H4 (cell line): ENCODE measurements at places on chromosomes 2 and 18. TPM values are rescaled to one million over a fixed set of nuclear protein-coding genes. Genes with fewer than 3 reads are reported as not detected.

- peak; percentile 12 for DNase-seq
Observed at GRCh38 chr2:56483081-56483480, 299.3 kb downstream of the CCDC85A start.

- DNase-seq: peak; percentile 62
Observed at GRCh38 chr18:50836521-50836957, 16.7 kb upstream of the MRO start.

DNA sequence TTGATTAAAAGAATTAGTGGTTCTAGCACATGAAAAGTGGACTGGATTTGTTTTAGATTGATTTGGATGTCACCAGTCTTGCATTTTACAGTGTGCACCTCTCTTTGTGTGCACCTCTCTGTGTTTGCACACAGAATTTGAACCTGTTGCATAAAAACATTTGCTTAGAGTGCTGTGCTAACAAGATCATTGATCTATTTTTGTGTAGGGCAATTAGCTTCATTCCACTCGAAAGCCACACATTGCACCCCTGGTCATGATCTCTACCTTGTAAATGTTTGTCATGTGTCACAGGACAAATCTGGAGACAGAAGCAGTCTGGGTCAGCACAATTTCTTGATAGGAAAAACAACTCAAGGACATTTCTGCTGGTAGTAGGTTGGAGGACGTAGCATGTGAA, 258.7 kb upstream of the LINC00305 start:
- DNase-seq: no peak

DNA sequence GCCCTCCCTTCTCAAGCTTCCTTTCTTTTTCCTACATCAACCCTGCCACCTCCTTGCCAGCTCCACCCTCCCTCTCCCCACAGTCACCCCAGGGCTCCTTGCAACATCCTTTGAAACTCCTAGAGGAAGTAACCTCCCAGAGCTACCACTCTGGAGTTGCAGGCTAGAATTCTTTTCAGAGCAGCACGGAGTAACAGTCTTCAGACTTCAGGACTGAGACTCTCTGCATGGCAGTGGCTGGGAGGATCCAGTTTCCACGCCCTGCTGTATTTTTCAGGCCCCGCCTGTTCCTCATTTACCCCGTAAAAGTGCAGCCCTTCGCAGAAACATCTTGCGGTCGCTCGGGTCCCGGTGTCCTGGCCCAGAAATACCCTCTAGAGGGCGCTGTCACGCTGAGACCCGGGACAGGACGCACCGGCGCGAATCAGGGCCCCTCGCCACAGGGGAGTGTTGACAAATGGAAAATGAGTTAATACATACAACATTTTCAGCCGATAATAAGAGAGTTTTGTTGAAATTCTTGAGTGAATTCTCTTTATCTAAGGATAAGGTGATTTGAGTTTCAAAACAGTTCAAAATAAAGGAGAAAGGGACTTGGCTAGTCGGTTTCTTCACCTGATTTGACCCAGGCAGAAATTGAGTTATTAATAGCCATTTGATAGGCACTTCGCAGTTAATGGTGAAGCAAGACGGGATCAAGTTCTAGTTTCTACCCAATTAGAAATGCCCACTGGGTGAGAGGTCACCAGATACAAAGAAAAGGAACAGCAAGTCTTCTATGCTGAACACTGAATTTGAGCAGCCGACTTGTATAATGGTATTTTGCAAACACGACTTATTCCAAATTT, 18.5 kb upstream of the NTSR2 start:
- DNase-seq: peak; percentile 60

The ALMS1 gene
- total RNA-seq: 6.2 and 8.3 TPM in 2 replicates

The SERPINB5 gene
- total RNA-seq: 1.1 TPM in 1 of 2 replicates, not detected in the other

GRCh38 chr2:42028571-42029148, 19.2 kb upstream of the PKDCC start:
- DNase-seq: no peak

The DLGAP1 gene
- 0.06 TPM in 1 of 2 replicates, not detected in the other for total RNA-seq

DNA sequence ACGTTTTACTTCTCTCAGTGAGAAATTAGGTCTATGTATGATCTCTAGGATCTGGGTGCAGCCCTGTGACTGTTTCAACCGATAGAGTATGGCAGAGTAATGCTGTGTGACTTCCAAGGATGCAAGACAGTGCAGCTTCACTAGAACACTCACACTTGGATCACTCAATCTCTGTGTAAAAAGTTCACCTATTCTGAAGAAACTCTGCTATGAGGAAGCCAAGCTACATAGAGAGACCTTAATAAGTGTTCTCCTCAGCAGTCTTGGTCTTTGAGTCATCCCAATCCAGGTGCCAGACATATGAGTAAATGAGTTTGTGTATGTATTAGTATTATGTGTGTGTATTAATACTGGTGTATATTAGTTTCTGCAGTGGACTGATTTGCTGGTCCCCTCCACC, 335.0 kb downstream of the NR4A2 start:
- DNase-seq: no peak

GRCh38 chr2:164898475-164898874, 56.9 kb downstream of the SLC38A11 start:
- peak; percentile 54 for DNase-seq

DNA sequence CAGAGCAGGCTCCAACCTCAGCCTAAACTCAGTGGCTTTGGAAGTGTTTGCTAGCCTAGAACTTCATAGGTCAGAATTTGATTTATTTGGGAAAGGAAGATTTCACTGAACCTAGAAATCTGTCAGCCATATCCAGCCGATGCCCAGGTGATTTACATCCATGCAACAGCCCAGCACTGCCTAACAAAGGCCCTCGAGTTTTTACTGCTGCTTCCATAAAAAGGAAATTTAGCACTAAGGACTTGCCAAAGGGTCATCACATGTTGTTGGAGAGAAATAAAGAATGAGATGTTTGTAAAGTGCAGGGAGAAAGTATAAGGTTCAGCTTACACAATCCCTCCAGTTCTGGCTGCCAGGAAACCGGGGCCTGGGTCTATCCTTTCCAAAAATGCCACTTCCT, 614.2 kb downstream of the BCL11A start:
- no peak for DNase-seq

The SCG2 gene
- 0.62 and 1.1 TPM in 2 replicates for total RNA-seq

GRCh38 chr2:101551336-101551888, 76.5 kb upstream of the RFX8 start:
- DNase-seq: no peak

DNA sequence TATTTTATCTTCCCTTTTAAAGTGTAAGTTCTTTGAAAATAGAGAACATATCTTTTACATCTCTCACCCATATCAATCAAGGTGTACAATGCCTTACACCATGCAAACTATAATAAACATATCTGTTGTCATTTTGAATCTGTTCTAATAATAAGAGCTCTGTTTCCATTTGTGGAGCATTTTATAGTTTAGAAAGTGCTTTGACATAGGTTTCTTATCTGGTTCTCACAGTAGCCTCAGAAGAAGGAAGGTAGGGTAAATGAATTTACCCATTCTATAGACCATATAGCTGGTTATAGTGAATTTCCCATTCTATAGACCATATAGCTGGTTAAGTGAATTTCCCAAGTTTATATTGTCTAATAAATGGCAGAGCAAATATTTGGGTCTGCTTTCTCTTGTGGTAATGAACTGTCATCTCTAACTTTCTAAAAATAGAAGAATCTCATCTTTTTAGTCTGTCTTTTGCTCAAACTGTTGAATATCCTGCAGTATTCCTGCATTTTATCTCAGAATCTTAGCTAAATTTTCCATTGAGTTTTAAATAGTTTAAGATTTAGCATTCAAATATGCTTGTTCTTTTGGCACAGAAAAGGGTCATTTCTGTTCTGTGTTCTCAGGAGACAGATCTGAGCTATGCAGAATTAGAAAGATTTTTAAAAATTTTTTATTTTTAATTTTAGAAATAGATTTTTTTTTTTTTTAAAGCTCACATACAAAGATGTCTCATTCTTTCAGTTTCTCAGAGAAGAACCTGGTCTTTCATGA, 80.7 kb upstream of the STON1 start:
- DNase-seq: no peak

DNA sequence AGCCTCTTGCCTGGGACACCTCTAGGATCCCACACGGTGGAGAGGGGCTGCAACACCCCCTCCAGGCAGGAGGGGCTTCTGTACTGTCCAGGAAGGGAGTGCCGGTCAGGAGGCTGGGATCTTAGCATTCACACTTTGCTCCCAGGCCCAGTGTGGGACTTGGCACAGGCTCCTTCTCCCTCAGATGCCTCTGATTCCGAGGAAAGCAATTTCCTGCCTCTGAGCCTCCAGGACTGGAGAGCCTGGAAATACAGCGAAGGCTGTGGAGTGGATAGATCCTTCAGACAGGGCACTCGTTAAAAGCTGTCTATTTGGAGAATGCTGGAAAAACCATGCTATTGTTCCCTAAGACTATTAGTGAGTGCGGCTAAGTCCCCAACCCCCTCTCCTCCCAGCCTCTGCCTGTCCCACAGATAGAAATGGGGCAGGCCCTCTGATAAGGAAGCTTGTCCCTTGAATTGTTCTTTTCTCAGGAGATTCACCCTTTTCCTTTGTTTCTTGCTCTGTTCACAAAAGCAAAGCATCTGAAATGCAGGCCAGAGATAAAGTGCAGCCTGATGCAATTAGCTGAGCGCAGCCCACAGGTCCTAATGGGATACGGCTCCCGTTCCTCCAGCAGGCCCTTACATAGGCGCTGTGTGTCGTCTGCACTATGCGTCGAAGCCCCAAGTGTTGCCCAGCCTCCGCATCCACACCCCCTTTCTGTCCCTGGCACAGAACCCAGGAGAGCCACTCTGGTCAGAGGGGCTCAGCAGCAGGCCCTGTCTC, 252.2 kb downstream of the KLHL29 start:
- DNase-seq: no peak

DNA sequence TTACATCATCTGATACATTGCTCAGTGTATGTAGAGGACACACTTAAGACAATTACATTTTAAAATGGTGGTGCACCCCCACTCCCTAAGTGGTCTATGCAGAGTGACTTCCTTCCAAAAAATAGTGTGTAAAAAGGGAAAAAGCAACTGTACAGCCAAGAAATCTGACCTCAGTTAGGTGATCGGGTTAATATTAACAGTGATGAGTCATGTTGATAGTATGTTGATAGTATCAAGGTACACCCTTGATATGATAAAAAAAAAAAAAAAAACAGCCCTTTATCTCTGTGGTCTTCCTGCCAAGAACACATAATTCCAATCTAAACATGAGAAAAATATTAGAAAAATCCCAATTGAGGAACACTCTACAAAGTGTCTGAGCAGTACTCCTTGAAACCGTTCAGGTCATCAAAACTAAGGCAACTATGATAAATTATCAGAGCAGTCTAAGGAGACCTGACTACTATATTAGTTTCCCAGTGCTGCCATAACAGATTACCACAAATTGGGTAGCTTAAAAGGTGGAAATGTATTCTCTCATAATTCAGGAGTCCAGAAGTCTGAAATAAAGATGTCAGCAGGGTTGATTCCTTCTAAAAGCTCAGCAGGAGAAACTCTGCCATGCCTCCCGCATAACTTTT, 171.9 kb downstream of the ARHGAP28 start:
- no peak for DNase-seq

GRCh38 chr18:13437034-13437433, 218.5 kb downstream of the LDLRAD4 start:
- no peak for DNase-seq

DNA sequence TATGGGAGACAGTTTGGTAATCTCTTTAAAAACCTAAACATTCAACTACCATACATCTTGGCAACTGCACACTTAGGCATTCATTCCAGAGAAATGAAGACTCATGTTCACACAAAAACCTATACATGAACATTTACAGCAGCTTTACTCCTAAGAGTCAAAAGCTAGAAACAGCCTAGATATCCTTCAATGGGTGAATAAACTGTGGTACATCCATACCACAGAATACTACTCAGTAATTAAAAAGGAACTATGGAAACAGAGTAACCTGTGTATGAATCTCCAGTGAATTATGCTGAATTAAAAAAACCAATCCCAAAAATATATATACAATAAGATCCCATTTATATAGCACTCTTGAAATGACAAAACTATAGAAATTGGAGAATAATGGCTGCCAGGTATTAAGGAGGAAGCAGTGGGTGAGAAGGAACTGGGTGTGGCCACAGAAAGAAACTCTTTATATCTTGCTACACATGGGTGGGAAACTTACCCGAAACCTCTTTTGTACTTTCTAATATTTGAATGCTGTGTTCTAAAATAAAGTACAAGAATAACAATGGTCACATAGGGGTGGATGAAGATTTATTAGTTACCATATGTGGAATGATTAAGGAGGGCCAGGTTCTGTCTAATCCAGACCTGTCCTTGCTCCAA, 13.7 kb downstream of the SESTD1 start:
- no peak for DNase-seq

GRCh38 chr2:202152104-202152715, 79.2 kb downstream of the KIAA2012 start:
- no peak for DNase-seq

GRCh38 chr2:167420211-167420610, 531.9 kb downstream of the XIRP2 start:
- DNase-seq: no peak

GRCh38 chr2:136118819-136119716, 1.1 kb upstream of the CXCR4 start:
- DNase-seq: no peak

GRCh38 chr2:39685126-39685525, 19.4 kb downstream of the TMEM178A start:
- no peak for DNase-seq

The PTGR3 gene
- 14.0 and 16.5 TPM in 2 replicates for total RNA-seq

DNA sequence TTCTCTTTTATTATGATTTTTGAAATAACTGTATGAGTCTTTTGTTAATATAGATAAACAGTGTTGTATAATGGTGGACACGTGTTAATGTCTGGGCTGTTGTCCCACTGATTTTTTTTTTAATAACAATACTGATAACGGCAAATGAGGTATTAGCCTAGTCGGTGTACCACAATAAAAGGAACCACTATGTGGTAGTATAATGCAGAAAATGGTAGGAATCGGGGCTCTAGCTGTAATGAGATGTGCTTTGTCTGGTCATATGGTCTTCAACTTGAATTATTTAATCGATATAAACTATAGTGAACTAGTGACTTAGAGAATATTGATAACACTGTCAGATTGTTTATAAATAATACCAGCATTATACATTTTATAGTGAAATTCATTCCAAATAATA, 517.9 kb upstream of the SPHKAP start:
- no peak for DNase-seq

DNA sequence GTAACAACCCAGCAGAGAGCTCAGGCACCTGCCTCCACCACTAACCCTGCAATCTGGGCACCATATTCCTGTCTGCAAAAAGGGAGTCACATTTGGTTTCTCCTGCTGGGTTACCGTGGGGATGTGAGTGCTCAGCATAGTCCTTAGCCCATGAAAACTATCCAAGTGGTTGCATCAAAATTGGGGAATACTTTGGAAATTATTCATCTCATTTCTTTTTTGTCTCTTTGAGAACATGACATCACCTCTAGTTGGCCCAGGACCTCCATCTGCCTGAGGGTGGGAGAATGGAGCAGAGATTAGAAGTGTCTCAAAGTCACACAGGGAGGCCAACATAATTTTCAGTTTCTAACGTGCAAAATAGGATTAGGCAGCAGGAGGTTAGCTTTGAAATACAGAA, 19.3 kb upstream of the SPP2 start:
- DNase-seq: no peak

- no peak for DNase-seq
Observed at GRCh38 chr2:105384861-105385260, 14.0 kb downstream of the FHL2 start.

The LONRF2 gene
- total RNA-seq: 0.51 and 1.2 TPM in 2 replicates

- DNase-seq: no peak
Observed at GRCh38 chr2:38097988-38098385, 22.0 kb upstream of the CYP1B1 start.

GRCh38 chr2:1974397-1974796, 230.1 kb upstream of the PXDN start:
- no peak for DNase-seq
